BJ (cell line): ENCODE measurements at places on chromosomes 11 and 22.

DNA sequence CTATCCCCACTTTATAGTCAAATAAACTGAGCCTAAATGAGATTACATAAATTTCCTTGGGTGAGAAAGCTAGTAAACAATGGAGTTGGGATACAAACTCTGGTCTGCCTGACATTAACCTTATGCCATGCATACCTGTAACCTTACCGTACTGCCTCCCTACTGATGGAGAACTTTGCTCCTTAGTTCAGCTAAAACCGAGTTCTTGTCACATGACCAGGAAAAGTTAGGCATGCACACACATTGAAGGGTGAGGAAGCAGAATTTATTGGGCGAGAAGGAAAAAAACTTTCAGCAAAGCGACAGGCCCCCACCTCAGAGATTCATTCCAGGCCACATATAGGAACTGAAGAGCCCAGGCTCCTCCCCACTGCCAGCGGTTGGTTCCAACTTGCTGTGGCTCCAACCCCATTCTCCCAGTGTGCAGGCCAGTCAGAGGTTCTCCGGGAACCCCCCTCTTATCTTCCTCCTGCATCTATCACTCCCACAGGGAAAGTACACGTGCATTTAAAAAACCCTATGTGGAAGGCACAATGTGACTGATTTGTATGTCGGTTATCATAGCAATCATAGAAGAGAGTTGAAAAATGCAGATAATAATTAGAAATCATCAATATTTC is 3.2 kb upstream of the PIWIL4 start:
- no peak for DNase-seq

DNA sequence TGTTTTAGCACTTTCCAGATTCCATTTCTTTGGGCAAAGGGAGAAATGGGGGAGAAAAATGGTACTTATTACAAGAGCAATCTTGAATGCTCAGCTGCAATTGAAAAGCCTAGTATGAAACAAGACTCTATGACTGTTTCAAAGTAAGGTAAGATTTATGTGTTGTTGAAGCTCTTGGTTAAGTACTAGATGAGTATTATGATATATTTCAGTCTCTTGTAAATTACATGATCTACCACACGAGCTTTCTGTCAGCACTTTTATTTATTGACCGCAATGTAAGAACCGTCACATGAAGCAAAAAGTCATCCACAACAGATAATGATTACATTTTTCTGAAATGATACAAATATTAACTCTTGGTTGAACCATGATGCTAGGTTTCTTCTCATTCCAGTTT is 906.7 kb upstream of the CHORDC1 start:
- no peak for DNase-seq

DNA sequence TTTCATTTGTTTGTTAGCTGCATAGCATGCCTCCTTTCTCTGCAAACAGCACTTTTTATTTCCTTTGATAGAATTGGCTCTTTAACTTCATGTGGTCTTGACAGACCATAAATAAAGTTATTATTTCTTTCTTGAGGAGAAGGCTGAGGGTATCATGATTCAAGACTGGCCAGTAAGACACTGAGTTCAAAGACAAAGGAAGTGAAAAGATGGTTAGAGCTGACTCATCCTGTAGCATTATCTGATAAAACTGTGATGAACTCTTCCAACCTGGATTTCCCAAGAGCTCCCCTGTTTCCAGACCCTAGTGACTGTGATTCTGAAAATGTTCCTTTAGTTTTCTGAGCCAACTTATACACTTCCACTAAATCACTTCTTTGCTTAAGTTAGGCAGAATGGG is 179.3 kb upstream of the FAT3 start:
- DNase-seq = no peak

DNA sequence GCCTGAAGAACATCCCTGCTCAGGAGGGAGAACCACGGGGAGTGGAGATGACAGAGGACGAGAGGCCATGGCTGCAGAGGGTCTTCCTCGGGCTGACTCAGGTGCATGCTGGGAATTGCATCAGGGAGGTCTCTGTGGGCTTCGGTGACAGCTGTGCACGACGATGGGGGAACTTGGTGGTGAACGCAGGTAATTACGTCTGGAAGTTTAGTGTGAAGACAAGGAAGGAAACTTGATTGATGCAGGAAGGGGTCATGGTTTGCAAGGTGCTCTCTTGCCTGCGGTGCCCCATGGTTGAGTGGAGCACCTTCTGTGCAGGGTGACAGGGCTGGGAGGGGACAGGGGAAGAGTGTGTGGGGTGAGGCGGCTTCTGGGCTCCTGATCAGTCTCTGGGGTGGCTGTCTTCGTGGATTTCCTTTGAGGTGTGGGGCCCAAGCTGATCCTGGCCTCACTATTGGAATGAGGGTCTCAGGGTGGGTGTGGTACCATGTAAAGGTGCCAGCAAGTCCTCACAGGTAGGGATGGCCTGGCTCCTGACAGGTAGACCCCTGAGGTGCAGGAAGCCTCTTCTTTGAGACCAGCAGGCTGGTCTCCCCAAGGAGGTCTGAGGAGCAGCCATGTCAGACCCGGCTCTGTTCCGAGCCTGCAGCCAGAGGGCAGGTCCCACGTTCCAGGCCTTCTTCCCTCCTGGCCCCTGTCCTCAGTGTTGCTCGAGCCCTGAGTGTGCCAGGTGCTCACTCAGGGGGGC is 1020.1 kb downstream of the TBC1D22A start:
- no peak for DNase-seq

DNA sequence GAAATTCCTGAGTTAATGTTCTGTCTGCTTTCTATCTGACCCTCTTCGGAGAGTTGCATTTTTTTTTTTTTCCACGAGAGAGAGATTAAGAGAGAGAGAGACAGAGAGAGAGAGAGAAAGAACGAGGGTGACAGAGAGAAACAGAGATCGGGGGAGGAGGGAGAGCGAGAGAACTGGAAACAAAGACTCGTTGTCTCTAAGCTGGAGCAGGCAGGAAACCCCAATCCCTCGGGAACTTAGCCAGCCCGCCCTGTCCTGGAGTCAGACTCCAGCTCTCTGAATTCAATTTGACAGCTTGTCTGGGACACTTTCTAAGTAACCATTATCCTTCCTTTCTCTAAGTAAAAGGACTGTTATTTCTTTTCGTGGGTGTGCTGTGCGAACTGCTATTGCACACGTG is 76.9 kb downstream of the KCNJ1 start:
- no peak for DNase-seq

DNA sequence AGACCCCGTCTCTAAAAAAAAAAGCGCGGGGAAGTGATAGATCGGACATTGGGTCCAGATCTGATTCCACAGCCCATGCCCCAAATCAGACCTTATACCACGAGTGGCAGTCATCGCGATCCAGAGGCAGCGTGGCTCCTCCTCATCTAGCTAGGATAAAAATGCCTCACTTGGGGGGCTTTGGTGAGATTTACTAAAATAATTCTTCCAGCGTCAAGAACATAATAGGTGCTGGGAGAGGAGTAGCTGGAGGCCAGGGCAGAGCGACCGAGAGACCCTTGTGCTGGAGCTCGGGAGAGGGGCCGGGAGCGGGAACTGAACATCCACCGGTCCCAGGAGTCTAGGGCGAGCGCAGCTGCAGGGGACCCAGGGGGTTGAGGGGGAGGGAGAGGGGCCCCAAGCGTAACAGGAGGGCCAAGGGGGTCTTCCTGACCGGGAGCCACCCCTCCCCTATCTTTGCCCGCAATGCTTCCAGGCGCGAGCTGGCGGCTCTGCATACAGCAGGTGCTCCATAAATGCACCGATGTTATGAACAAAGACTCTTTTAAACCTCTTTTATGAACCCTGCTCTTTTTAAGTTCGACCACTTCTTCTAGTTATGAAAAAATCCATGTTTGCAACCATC is 823 bp upstream of the CPT1A start:
- no peak for DNase-seq

GRCh38 chr11:118930094-118930712 is 4.5 kb upstream of the BCL9L start:
- DNase-seq = no peak

DNA sequence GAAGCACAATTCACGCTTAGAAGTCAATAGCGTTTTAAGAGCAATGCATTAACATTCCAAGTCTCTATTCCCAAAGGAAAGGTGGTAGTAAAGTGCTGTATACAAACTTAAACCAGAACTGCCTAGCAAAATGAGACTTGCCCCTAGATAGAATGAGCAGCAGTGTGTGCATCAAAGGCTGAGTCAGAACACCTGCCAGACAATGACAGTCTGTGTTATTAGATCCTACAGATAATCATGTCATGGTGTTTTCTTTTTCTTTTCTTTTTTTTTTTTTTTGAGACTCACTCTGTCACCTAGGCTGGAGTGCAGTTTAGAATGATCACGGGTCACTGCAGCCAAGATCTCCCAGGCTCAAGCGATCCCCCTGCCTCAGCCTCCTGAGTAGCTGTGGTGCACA is 1.6 kb downstream of the RTCB start:
- DNase-seq = no peak

DNA sequence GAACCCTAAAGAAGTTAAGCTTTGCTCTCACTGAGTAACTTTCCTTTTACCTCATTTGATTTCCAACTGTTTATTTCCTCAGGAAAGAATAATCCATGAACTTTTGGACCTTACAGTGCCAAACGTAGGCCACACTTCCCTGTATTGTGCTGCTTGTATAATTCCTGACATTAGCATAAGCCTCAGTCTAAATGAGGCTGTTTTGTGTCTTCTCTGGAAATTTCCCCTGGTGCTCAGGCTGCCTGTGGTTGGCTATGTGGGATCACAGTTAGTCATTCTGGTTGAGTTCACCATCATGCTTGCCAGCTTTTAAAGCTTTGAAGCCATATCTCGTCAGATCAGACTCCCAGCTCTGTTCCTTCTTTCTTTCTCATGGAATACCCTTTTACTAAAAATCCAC is 107.0 kb downstream of the FAM76B start:
- no peak for DNase-seq

GRCh38 chr22:48065892-48066291 is 1303.4 kb downstream of the TBC1D22A start:
- no peak for DNase-seq

DNA sequence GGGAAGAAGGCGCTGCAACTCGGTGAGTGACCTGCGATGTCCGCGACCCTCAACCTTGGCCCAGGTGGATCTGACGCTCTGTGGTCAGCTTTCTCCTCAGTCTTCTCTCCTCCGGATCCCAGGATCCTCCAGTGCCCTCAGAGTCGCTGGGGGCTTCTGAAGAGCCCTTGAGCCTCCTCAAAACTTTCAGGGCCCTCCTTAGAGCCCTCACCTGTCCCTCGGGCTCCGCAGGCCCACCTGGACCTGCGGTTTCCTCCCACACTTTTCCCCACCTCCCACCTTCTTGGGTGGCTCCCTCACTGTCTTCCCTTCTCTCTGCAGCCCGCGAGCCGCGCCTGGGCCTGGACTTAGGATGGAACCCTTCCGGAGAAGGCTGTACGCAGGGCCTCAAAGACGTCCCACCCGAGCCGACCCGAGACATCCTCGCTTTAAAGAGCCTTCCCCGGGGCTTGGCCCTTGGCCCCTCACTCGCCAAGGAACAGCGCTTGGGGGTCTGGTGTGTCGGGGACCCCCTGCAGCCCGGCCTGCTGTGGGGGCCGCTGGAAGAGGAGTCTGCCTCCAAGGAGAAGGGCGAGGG is 335 bp downstream of the ZNF408 start:
- no peak for DNase-seq

DNA sequence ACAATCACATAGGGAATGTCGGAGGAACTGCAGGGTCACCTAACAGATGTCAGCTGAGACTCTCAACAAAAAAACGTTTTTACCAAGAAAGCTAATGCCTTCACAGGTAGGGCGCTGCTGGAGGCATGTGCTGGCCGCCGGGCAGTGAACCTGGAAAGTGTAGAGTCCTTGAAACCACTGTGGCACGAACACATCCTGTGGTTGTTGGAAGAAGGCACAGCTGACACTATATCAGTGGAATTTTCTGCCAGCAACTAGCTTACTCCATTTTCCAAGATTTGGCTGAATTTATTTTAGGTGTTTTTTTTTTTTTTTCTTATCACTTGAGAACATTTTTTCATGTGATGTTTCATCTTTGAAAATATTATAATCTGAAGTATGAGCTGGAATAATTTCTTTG is 14.2 kb downstream of the TRMU start:
- no peak for DNase-seq

DNA sequence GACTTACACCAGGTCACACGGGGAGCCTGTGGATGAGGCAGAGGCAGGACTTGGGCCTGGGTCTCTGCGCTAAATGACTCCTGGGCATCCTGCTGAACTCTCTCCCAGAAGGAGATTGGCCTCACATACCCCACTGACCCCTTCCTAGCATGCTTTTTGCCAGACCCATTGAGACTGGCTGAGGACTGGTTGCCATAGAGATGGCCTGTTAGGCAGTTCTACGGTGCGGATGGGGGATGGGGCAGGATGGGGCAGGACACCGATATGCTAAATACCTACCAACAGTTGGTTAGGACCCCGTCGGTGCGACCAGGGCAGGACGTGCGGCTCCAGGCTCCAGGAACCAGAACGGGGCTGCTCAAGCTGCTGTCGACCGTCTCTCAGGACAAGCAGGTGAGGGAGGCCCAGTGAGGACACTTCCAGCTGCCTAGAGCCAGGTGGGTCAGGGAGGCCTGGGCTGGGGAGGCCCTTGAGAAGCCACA is at the start of gene TSGA10IP:
TSS of gene TSGA10IP (plus strand) at position 51 of the 482 bp plus-strand sequence. CDS start at position 247, 196 bp downstream.
- DNase-seq = no peak

DNA sequence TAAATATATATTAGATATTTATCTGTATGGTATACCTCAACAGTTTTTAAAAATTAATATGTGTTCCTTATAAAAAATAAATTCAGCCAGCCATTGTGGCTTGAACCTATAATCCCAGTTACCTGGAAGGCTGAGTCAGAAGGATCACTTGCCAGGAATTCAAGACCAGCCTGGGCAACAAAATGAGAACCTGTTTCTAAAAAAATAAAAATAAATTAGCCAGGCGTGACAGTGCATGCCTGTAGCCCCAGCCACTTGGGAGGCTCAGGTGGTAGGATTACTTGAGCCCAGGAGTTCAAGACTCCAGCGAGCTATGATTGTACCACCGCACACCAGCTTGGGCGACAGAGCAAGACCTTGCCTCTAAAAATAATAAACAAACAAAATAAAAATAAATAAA is 54.9 kb downstream of the PHF21A start:
- DNase-seq = no peak

DNA sequence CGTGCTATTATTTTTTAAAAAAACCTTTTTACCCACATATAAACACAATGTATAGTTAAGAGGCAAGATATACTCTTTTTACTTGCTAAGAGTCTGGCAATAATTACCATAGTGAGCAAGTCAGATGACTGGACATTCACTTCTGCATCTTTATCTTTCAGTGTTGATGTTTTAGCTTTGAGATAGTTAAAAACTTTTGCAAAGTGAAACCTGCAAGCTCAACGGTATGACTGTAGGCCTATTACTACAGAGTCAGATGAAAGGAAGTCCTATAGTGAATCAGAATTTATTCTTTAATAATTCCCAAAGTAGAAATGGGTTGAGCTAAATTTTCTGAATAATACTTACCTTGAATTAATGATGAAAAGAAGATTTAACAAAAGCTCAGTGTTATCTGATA is 236.7 kb upstream of the CCDC90B start:
- DNase-seq = no peak

GRCh38 chr22:36546932-36547331 is 18.0 kb upstream of the EIF3D start:
- DNase-seq = no peak

GRCh38 chr11:120073196-120073595 is 64.7 kb downstream of the TRIM29 start:
- DNase-seq = no peak
